ENCODE measurements at places on chromosomes 13 and 19.

GRCh38 chr19:21487969-21488368, 17.4 kb upstream of the ZNF429 start:
- DNase-seq: no peak

- no peak for DNase-seq
Observed at GRCh38 chr19:1587872-1588271, 4.8 kb downstream of the MBD3 start.

GRCh38 chr19:3838661-3839060, 30.2 kb downstream of the ZFR2 start:
- no peak for DNase-seq

GRCh38 chr19:17079710-17080439, 4.3 kb downstream of the MYO9B start:
- no peak for DNase-seq

DNA sequence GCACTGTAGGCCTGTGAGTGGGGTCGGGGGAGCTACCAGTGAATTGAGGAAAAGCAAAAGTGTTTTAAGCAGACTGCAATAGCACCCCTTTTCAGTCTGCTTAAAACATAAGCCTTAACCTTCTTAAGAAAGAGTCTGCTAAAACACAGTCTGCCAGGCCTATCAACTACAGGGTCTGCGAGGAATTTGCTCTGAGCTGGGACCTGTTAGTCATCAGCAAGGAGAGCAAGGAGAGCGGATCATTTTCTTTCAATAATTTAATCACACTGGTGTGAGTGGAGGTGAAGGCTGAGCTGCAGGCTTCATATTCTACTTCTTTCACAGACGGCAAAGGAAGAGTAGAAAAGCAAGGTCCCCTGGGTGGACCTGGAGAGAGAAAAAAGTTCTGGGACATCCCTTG, 342.7 kb downstream of the ENOX1 start:
- DNase-seq: no peak

- DNase-seq: no peak
Observed at GRCh38 chr19:30555075-30555790, 183.0 kb downstream of the ZNF536 start.

GRCh38 chr19:36160821-36161596, 8.8 kb upstream of the COX7A1 start:
- no peak for DNase-seq

GRCh38 chr13:27659145-27659865, 37.6 kb downstream of the POLR1D start:
- no peak for DNase-seq

- DNase-seq: no peak
Observed at GRCh38 chr19:1181606-1182005, 7.5 kb upstream of the SBNO2 start.

DNA sequence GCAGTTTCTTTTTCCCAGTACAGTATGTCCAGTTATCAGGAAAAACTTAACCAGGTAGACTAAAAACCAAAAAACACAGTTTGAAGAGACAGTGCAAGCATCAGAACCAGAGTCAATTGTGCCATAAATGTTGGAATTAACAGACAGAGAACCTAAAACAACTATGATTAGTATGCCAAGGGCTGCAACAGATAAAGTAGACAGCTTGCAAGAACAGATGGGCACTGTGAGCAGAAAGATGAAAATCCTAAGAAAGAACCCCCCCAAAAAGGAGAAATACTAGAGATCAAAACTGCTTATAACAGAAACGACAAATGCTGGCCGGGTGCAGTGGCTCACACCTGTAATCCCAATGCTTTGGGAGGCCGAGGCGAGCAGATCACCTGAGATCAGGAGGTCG, 47.1 kb upstream of the KLF5 start:
- no peak for DNase-seq

DNA sequence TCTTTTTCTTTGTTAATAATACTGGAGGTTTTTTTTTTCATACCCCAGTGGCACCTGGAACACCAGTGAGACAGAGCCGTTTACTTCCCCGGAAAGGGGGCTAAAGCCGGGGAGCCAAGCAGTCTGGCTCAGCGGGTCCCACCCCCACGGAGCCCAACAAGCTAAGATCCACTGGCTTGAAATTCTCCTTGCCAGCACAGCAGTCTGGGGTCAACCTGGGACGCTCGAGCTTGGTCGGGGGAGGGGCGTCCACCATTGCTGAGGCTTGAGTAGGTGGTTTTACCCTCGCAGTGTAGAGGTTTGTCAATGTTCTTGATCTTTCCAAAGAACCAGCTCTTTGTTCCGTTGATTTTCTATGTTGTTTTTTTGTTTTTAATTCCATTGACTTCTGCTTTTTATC, 94.6 kb upstream of the DIAPH3 start:
- DNase-seq: no peak

DNA sequence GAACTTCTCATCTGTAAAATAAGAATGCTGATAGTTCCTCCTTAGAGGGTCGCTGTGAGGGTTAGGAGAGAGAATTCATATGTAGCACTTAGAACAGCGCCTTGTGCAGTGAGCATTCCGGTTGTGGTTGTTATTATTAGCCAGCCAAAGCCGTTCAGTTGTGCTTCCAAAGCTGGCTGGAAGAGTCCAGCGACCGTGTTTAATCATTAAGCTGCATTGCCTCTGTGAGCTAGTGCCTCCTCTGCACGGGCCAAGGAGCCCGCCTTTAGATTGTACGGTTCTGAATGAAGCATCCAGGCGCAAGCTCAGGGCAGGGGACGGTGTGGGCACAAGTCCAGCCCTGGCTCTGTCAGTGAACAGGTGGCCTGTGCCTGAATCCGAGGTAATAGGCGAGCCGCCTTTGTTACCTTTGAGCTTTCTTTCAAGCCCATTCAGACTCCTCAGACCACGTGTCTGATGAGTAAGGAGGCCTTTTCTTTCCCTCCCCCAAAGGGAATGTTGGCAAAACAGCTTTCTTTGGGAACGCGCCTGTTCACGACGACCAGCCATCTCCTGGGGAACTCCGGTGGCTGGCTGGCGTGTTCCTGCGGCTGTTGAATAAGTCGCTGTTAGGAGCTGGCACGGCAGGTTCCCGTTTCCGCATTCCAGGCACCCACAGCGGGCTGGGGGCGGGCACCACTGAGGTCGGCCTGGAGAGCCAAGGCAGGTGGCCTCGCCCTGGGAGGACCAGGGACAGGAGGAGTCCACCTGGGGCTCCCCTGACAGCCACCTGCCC, 25.1 kb downstream of the SIPA1L3 start:
- no peak for DNase-seq

DNA sequence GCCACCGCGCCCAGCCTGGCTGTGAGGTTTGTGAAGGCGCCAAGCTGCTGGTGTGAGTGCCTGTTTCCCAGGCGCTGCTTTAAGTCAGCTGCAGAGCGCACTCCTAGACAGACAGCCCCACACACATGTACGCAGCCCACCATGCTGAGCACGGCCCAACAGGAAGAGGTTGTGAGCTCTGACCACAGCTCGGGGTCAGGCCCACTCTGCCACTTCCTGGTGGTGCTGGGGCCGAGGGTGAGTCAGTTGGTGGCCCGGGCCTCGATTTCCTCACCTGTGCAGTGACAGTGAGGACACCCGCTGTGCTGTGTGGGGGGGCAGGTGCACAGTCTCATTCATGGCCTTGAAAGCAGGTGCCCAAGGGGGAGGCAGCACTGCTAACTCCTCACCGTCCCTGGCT, 106.7 kb downstream of the KDM4B start:
- DNase-seq: no peak

- no peak for DNase-seq
Observed at GRCh38 chr19:48881741-48882657, 9.8 kb downstream of the PPP1R15A start.

DNA sequence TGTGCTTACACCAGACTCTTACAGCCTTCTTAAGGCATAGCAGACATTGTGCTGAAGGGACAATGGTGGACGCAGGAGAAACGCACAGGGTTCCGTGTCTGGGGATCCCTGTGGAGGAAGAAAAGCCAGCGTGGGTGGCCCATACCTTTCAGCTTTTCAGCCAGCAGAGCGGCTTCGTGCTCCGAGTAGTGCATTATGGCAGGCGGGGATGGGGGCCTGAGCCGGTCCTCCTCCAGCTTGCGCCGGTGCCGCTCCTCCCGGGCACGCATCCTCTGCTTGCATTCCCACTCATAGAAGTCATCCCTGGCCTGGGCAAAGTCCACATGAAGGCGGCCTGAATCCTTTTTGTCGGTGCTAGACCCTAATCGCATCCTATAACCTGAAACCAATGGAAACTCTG, 332.4 kb downstream of the DNAJC15 start:
- no peak for DNase-seq

DNA sequence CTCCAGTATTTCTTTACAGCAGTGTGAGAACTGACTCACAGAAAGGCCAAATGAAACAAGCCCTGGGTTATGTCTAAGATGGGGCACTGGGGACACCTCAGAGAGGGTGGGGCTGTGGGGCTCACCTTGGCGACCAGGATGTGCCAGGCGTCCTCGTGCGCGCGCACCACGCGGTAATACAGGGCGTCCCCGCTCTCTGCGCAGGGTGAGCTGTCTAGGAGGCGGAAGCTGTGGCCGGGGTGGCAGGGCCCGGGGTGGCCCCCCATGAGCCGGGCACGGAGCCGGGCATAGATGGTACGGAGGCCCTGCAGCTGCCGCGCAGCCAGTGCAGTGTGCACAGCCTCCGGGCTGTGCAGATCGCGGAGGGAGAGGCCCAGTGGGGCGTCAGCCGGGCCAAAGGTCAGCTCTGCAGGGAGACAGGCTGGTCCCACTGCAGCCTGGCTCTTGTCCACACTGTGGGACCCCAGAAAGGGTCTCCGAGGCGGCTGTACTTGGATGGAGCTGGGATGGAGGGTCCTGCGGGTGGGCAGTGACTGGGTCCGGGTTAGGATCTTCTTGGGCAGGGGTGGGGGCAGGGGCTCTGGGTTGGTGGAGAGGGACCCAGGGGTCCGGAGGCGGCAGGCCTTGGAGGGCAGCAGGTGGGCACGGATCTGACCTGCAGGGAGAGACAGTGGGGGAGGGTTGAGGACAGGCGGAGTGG, 3.4 kb downstream of the PEAK3 start:
- DNase-seq: no peak

DNA sequence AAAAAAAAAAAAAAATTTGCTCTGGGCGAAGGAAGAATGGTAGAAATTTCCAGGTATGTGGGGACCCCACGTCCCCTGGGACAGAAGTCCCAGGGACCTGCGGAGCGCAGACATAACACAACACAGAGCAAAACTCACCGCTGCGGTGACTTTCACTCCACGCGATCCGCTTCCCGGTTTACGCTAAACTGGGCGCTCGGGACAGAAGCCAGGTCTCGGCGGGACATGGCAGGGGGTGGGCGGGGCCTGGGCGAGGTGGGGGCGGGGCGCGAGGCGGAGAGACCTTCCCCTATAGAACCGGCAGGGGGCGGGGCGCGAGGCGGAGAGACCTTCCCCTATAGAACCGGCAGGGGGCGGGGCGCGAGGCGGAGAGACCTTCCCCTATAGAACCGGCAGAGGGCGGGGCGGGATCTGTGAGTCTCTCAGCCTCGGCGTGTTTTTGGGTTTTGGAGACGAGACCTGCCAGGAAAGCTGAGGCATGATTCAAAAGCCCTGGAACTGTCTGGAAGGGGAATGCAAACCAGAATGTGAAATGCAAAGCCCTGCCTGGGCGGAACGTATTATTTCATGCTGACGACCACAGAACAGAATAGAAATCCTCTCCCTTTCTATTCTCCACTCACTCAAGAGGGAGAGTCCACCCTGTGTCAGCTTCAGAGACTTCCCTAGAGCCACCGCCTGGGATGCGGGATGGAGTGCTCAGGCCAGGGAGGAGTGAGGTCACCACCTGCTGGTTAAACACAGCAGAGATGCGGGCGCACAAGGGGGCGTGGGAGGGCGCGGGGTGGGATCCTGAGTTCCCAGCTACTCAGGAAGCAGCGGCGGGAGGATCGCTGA, 20.2 kb upstream of the ERVV-1 start:
- DNase-seq: no peak

DNA sequence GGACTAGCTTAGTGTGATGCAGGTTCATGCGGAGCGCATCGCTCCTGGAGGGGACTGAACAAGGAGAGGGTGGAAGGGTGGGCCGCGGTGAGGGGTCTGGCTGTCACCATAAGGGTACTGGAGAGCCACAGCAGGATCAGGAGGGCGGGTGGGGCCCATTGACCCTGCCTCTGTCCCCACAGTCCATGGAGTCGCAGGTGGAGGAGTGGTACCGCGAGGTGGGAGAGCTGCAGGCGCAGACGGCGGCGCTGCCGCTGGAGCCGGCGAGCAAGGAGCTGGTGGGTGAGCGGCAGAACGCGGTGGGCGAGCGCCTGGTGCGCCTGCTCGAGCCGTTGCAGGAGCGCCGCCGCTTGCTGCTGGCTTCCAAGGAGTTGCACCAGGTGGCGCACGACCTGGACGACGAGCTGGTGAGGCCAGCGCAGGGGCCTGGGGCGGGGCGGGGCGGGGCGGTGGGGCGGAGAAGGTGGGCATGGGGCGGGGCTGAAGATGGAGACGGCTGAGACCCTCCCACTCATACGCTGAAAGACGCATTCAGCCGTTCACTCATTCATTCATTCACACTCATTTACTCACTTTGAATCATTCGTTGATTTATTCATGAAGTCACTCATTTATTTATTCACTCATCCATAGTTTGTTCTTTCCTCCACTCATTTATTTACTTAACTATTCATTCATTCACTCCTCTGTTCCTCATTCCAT, 27.5 kb upstream of the SHKBP1 start:
- DNase-seq: no peak

DNA sequence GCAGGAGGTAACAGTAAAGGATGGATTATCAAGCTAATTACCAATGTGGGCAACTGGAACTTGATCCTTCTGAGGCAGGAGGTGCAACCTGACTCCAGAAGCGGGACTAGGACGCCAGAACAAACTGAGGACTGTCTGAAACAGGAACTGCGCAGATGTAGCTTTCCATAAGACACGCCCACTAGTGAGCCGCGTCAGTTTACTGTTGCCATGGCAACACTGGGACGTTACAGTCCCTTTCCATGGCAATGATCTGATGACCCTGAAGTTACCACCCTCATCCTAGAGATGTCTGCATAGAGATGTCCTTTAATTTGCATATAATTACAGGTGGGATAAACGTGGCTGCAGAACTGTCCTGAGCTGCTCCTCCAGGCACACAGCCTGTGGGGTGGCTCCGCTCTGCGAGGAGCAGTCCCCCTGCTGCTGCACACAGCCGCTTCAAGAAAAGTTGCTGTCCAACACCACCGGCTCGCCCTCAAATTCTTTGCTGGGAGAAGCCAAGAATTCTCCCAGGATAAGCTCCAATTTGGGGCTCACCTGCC, 816.6 kb downstream of the UQCRFS1 start:
- peak; percentile 53 for DNase-seq

- DNase-seq: no peak
Observed at GRCh38 chr19:16509141-16510061, 13.2 kb downstream of the C19orf44 start.

- no peak for DNase-seq
Observed at GRCh38 chr13:99305158-99305557, 2.0 kb downstream of the GPR183 start.

GRCh38 chr13:95471960-95472359, 80.6 kb upstream of the CLDN10 start:
- no peak for DNase-seq

GRCh38 chr13:99577934-99578917, 77.0 kb downstream of the TM9SF2 start:
- DNase-seq: no peak

DNA sequence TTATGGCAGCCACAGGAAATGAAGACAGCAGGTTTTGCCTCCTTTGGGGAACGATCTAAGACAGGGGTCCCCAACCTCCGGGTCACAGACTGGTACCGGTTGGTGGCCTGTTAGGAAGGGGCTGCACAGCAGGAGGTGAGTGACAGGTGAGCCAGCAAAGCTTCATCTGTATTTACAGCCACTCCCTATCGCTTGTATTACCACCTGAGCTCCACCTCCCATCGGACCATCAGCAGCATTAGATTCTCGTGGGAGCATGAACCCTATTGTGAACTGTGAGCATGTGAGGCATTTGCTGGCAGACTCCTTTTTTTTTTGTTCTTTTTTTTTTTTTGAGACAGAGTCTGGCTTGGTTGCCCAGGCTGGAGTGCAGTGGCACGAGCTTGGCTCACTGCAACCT, 22.2 kb downstream of the F2RL3 start:
- no peak for DNase-seq

All from NCI-H1436 (cell line).